ENCODE measurements at places on chromosomes 16 and 17. TPM values are rescaled to one million over a fixed set of nuclear protein-coding genes. Genes with fewer than 3 reads are reported as not detected.

SPATA32 gene
- total RNA-seq: not detected

OR1A1 gene
- not detected for total RNA-seq

ACSM2A gene
- total RNA-seq: not detected

KRTAP4-3 gene
- not detected for total RNA-seq

ZP2 gene
- not detected for total RNA-seq

ZNF688 gene
- total RNA-seq: 10.9 TPM

FBXW10B gene
- total RNA-seq: 2.5 TPM

All from endothelial cell of umbilical vein (primary cell).